Glutamatergic neuron (in vitro differentiated cells): ENCODE measurements at places on chromosomes 3 and 15.

DNA sequence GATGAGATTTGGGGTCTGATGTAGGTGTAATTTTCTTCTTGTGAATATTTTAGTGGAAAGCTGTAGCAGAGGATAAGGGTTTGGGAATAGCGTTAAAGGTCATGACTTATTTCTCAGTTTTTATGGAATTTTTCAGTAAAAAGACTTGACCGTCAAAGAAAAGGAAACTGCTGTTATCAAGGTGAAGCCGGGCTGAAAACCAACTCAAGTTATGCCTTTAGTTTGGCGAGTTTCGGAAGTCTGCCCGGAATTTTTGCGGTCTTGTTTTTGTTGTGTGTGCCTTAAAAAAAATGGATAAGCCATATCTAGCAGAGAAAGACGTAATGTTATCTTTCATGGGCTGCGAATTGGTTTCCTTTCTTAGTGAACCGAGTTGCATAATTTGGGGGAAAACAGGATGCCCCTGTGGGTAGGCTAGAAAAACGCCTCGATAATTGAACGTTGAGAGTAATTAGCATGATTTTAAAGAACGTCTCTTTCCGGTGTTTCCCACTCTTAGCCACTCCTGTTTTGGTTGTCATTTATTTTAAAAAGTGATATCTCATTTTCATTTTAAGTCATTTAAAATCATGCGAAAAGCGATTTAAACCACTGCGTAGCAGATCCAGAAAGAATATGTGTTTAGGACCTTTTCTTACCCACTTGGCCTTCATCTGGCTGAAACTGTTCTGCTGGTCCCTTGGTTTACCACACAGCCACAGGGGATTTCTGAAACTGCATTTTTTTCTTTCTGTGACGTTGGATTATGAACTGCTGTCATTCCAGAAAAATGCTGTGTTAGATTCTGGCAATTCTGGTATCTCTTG, 1.1 kb downstream of the NFKBIZ start:
- no peak for DNase-seq

- no peak for DNase-seq
These were observed 64.8 kb downstream of the ZBTB20 start for GRCh38 chr3:115082260-115082659.

DNA sequence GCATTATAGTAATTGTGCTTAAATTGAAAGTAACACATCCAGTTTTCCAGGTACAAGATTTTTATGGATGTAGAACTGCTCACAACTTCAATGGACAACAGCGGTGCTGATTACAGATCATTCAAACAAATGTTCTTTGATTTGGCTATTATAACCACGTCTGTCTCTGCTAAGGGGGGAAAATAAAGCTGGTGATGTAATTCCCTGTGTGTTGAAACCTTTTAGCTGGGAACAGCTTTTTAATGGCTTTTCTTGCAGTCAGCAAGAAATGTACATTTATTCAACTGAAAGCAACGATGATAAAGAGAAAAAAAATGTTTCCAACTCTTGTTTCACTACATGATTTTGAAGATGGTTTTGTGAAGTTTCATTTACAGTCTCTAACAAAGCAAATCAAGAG, 431.9 kb upstream of the AGTR1 start:
- DNase-seq: no peak

- no peak for DNase-seq
These were observed 158.0 kb downstream of the CLSTN2 start for GRCh38 chr3:140092848-140093536.

GRCh38 chr15:50227076-50227475, 38.5 kb downstream of the HDC start:
- no peak for DNase-seq

- DNase-seq: no peak
These were observed 1.2 kb downstream of the TBL1XR1 start for GRCh38 chr3:177196008-177196455.

- DNase-seq: no peak
These were observed 44.8 kb downstream of the ZNF589 start for GRCh38 chr3:48285675-48286074.

DNA sequence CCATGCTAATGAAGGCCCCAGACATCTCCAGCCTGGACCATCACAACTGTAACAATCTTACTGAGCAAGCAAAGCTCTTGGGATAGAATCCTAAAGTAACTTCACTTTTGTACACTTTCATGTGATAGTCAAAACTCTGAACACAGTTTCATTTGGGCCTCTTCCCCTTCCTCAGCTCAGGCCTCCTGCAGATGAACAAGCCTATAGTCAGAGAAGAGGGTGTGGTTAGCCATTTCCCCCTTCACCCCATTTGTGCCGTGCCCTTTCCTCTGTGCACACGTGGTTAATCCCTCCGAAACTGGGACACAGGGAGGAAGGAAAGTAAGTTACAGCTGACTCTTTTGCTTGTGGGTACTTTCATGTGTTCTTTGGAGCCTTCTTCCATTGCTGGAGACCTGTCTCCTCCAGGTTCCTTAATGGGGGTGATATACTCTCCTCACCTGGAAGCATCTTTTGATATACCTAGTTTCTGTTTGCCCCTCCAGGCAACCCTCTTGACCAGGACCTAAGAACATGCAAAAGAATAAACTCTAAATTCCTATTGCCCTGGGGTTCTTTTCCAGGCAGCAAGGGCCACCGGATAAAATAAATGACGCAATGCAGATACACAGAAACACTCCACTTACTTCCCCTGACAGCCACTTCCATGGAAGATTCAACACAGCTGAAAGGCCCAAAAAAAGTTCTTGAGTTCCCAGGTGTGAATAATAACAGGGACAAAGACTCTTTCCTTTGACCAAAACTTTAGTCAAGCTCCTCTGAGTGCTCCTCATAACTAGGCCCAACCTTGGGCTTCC, 29.6 kb upstream of the CSTA start:
- DNase-seq: no peak
